ENCODE measurements at places on chromosomes 1 and 21.

DNA sequence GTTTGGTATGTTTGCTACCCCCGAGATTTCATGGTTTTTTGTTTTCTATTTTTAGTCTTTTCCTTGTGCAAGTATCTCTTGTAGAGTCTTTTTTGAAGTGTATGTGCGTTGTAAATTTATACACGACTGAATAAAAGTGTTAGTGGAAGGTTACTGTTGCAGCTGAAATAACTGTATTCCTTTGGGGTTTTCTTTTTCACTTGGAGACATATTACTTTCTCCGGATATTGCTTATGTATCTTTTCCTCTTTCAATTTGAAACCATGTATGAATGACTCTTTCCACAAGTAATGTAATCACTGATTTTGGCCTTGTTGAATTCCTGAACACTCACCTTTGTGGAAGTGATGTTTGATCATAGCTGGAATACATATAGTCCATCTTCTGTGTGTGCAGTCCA is 956 bp downstream of the URB2 start:
- no peak for DNase-seq

DNA sequence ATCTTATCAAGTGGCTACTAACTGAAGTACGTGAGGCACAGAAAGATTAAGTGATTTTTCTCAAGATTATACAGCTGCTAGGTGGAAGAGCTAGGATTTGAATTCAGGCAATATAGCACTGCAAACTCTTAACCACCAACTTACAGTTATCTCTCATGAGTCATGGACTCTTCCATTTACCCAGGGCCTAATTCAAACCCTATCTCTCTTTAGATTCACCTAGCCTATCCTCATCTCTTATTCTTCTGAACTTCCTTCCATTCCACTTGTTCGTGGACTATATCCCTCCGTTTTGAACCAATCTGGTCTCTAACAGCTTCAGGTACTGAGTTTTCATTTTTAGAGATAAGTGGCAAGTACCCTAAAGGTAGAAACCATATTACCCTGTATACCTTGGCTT is 92.8 kb upstream of the DMRTA2 start:
- DNase-seq: peak; percentile 4

- DNase-seq: peak; percentile 56
Measured at GRCh38 chr1:31152181-31152795, 86.8 kb upstream of the PUM1 start.

GRCh38 chr1:227889863-227890405 is 57.8 kb downstream of the WNT9A start:
- no peak for DNase-seq

DNA sequence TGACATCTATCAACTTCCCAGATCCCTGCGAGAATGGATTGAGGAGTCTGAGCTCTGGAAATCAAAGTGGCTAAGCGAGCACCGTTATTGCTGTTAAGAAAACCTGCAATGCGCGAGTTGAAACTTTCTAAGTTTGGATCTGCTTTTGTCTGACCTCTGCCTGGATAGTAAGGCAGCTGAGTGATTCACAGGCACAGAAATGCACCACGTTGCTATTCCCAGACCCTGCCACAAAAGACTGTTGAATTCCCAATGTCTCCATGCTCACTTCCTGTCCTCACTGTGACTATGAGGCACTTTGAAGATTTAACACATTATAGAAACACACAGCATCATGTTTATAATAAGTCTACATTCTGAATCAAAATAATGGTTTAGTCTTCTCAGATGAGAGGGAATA is 27.1 kb upstream of the CNIH3 start:
- peak; percentile 68 for DNase-seq

- DNase-seq: no peak
Measured at GRCh38 chr1:55155522-55155921, 59.6 kb downstream of the USP24 start.

DNA sequence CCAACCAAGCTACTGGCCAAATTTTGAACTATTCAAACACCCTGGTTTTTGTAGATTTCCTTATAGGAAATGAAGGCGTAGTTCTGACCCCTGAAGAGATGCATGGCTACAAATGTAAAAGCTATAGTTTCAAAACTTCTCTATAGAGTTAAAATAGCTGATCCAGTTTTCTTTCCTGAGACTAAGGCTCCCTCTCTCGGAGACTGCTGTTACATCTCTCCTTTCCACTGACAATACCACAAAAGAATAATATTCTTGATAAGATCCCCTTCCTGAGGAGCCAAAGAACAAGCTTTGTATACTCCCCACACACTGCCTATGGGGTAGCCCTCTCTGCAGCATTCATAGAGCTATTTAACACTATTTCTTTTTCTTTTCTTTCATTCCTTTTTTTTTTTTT is 6.7 kb upstream of the CFAP126 start:
- DNase-seq: peak; percentile 20

- no peak for DNase-seq
Measured at GRCh38 chr1:87179076-87179810, 149.4 kb upstream of the LMO4 start.

DNA sequence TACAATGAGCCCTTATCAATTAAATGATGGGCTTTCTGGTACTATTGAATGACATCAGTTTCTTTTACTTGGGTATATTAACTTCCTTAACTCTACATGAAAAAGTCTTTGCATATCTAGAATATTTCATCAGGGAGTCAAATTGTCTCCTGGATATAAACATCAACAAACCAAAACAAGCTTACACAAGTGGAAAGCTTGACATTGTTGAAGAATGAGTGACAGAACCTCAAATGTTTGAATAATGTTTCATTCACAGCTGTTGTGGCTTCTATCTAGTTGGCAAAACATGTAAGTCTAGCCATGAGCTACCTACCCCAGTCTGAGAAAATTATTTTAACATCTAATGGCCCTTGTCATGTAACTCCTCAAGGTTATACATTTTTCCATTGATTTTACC is 604.8 kb upstream of the ADAMTS5 start:
- peak; percentile 80 for DNase-seq

DNA sequence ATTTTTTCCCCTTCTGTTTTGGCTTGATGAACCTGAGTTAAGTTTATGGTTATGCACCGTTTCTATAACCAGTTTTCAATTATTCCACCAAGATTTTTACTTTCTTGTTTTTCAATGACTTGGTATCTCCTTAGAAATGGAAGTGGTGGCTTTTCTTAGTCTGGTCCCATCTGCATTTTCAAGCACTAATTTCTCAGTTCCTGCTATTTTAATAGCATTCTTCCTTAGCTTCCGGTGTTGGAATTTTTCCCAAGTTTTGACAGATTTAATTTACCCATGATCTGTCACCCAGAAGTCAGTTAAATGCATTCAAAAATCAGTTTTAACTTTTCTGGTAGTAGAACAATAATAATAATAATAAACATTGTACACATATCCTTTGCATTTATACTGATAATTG is 184.6 kb upstream of the OLFM3 start:
- DNase-seq: no peak

DNA sequence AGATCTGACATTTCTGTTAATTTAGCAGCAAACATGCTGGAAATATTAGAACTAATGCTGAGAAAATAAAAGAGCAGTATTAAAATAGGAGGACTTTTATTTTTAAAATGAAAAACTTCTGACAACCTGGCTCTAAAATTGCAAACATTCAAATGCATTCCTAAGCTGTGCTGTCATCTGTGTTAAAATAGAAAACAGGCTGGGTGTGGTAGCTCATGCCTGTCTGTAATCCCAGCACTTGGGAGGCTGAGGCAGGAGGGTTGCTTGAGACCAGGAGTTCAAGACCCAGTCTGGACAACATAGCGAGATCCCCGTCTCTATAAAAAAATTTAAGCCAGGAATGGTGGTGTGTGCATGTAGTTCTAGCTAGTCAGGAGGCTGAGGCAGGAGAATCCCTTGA is 44.6 kb downstream of the MIGA1 start:
- DNase-seq: peak; percentile 51
